NCI-H774 (cell line): ENCODE measurements at places on chromosomes 13 and 19.

GRCh38 chr19:6034512-6034911, 56.6 kb upstream of the RANBP3 start:
- no peak for DNase-seq

GRCh38 chr19:35993923-35994598, 927 bp upstream of the SDHAF1 start:
- no peak for DNase-seq

- DNase-seq: no peak
Measured at GRCh38 chr19:52034051-52034728, 6.0 kb upstream of the ZNF614 start.

GRCh38 chr13:40485611-40486517, 180.6 kb downstream of the FOXO1 start:
- no peak for DNase-seq

- DNase-seq: no peak
Measured at GRCh38 chr19:4183967-4184717, 1.7 kb downstream of the ANKRD24 start.

GRCh38 chr13:106555631-106556328, 12.2 kb downstream of the ARGLU1 start:
- no peak for DNase-seq

GRCh38 chr19:2274931-2275535, 6.9 kb downstream of the PEAK3 start:
- peak; percentile 10 for DNase-seq

- no peak for DNase-seq
Measured at GRCh38 chr19:47499863-47500830, 14.7 kb downstream of the NAPA start.

DNA sequence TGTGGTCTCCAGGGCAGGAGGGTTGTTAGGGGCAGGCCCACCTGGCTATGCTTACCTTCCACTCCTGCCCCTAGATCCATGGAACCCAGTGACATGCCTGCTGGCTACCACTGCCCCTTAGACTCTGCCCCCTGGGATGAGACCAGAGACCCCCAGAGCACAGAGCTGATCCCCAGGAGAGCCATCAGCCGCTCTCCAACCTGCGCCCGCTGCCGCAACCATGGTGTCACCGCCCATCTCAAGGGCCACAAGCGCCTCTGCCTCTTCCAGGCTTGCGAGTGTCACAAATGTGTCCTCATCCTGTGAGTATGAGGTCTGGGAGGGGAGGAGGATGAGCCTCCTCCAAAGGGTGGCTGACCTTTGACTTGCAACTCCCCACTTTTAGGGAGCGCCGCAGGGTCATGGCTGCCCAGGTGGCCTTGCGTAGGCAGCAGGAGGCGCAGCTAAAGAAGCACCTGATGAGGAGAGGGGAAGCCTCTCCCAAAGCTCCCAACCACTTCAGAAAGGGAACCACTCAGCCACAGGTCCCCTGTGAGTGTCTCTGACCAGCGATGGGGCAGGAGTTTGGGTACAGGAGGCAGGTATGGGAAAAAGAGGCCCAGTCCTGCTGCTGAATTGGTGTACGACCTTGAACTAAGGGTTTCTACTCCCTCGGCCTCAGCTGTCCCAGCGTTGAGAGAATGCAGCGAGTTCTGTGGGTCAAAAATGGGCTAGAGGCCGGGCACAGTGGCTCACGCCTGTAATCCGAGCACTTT, 2.7 kb downstream of the DMRTC2 start:
- DNase-seq: no peak

DNA sequence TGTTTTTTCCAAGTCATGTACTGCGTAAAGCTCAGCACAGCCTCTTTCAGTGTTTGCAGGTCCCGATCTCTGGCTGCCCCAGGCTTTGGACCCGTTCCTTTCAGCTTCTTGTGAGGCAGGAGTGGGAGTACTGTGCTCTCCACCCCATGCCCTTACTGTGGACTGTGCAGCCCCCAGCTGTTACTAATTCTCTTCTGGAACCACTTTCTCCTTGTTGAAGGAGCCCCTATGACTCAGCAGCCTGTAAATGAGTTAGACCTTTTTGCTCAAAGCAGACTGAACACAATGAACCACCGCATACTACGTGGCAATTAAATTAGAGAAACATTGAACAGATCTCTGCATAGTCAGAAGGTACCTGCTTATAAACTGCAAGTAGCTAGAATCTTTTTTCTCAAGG, 39.0 kb downstream of the SERTM1 start:
- DNase-seq: no peak

DNA sequence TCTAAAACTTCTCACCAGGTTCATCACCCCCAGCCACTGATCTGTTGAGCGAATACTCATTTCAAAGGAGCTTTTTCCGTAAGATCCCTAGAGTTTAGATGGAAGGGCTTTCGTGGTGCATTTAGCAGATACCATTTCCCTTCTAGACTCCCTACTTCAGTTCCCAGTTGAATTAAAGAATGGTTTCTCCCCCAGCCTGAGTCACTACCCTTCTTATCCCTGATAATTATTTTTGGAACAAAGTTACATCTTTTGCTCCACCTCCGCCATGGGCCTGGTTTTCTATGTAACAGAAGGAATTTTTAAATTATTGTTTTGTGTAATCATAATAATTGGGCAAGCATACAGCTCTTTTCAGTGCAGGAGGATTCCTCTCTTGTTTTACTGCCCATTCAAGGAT, 22.0 kb downstream of the USPL1 start:
- no peak for DNase-seq

GRCh38 chr19:46990991-46991676, 28.5 kb upstream of the NPAS1 start:
- peak; percentile 59 for DNase-seq

DNA sequence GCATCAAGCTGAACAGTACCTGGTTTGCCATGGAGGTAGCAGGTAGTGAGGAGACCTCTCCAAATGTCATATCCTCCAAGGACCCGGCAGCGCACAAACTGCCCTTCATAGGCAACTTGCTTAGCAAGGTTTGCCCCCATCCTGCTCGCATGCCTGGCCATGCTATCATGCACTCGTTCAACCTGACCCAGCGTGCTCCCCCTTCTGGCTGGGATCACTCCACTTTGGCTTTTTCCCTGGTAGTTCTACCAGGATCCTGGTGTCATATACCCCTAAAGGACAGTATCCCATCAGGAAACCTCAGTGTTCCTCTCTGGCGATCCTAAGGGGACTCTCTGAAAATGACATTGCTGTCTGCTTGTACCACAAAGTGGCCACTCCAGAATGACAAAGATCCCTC, 38.6 kb upstream of the ZNF30 start:
- no peak for DNase-seq

- no peak for DNase-seq
Measured at GRCh38 chr19:38728752-38729541, 15.3 kb downstream of the CAPN12 start.

DNA sequence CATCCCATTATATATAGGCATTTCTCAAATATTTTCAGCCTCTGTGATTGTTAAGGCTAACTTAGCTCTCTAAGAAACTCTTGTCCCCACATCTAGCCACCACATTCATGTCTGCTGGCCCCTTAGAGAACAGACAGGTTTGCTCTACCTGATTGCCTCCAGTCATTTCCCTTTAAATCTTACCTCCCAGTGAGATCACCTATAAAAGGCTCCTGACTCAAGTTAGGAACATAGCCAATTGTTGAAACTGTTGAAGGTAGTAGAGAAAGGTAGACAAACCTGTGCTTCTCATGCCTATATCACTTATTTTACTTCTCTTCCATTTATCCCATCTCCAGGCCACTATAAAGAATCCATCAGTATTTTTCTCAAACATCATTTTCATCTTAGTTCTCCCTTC, 771.4 kb downstream of the DIAPH3 start:
- no peak for DNase-seq
